ENCODE measurements at places on chromosomes 16 and 17.

DNA sequence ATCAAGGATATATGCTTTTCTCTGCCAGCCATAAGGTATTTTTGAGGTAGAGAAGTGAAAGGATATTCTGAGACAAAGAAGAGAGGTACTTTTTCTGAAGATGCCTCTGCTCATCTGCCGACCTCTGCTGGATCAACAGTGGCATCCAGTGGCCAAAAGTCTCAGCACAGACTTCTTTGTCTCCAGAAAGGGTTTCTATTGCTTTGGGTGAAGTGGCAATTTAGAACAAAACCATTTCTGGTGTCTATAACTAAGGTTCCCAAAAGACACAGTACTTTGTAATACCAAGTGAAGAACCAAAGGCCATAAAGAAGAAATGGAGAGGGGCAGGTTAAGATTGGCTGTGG, 155.2 kb upstream of the C17orf78 start:
- no peak for DNase-seq

DNA sequence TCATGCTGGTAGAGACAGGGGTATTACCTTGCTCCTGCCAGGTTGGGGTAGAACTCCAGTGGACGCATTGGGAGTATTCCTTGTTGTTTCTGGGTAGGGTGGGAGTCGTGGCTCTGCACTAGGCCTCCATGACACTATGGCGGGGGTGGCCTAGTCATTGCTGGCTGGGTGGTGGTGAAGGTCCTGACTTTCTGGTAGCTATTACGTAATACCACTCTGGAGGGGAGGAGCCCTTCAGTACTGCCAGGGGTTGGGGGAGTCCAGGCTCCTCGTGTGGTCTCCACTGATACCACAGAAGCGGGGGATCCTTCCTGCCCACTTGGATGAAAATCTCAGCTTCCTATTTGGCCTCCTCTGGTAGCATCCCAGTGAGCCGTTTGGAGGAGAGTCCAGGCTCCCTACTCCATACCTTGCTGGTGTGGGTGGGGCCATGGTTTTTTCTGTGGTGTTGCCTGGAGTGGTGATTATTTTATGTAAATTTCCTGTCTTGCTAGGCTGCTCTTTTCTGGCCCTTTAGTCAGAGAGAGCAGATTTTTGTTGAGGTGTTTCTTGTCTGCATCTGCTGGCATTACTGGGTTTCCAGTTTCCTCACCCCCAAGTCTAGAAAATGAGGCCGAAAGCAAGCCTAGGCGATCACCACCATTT, 65.8 kb upstream of the GNG13 start:
- no peak for DNase-seq

DNA sequence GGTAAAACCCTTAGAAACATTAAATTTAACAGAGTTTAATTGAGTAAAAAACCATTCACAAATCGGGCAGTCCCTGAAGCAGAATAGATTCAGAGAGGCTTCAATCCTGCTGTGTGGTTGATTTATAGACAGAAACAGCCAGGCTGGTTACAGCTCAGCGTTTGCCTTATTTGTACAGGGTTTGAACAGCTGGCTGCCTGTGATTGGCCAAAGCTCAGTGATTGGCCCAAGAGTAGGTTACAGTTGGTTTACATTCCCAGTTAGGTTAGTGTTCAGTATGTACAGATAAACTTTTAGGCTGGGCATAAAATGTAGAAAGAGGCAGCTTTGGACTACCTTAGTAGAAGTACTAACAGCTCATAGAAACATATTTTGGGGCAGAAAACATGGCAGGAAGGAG, 210.4 kb upstream of the ELAC2 start:
- DNase-seq = no peak

GRCh38 chr16:49838441-49839016, 17.4 kb downstream of the ZNF423 start:
- no peak for DNase-seq

DNA sequence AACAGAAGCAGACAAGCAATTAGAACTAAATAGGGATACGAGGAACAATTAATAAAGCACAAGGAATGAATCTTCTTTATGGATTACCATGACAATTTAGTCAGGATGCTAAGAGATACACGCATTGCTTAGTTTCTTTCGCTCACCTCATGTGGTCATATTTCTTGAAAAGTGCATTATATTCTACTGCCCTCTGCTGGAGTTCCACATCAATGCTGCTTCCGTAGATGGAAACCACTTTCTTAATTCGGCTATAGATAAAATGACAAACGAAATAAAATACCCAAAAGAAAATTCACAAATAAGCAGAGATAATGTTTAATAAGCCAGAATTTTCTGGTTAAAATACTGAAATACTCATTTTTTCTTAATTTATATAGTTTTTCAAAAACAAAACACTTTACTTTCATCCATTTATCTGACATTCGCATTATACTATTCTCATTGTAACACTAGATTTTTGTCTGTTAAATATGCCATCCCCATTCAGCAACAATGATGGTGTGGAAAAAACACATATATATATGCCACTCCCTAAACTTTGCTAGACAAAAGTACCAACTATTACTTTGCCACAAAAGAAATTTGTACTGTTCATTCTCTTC, 22.0 kb upstream of the PHLPP2 start:
- DNase-seq = no peak

GRCh38 chr16:25052530-25052929, 37.4 kb upstream of the ARHGAP17 start:
- no peak for DNase-seq

DNA sequence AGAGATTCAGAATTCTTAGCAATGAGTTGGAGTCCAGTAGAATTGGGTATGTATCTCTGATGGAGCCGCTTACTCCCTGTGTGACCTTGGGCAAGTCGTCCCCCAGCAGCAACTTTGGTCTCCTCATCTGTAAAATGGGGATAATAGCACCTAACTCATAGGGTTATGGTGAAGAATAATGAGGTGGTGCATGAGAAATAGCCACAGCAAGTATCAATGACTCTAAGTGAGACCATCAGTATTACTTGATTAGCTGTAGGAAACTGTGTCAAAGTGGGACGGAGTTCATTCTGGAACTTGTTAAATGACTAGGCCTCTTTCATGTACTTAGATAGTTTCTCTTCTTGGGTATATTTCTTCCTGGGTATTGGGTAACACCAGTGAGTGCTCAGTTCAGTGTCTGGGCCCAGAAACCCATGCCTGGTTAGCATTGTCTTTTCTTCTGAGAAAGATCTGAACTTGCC, 6.4 kb downstream of the PRKCB start:
- DNase-seq = no peak

- DNase-seq = no peak
Measured at GRCh38 chr17:4173781-4174180, 30.8 kb downstream of the CYB5D2 start.

GRCh38 chr16:85868495-85868894, 30.5 kb upstream of the IRF8 start:
- no peak for DNase-seq

DNA sequence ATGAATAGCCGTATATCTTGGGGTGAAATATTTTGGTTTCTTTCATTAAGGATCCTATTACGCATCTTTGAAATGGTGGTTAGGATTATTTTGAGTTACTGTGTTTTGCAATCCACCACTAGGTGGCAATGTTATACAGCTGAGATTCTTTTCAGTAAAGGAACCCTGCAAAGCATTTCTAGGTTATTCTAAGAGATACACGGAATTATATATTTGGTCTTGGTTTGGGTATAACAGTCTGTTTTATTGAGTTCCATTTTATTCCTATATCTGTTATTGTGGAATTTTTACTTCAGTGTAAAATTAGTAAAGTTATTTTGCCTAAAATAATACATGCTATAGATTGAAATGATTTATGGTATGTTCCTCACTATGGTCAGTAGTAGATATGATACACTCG, 62.9 kb upstream of the CPHXL start:
- peak; percentile 33 for DNase-seq

- no peak for DNase-seq
Measured at GRCh38 chr16:89257281-89257731, 39.8 kb downstream of the ZNF778 start.

DNA sequence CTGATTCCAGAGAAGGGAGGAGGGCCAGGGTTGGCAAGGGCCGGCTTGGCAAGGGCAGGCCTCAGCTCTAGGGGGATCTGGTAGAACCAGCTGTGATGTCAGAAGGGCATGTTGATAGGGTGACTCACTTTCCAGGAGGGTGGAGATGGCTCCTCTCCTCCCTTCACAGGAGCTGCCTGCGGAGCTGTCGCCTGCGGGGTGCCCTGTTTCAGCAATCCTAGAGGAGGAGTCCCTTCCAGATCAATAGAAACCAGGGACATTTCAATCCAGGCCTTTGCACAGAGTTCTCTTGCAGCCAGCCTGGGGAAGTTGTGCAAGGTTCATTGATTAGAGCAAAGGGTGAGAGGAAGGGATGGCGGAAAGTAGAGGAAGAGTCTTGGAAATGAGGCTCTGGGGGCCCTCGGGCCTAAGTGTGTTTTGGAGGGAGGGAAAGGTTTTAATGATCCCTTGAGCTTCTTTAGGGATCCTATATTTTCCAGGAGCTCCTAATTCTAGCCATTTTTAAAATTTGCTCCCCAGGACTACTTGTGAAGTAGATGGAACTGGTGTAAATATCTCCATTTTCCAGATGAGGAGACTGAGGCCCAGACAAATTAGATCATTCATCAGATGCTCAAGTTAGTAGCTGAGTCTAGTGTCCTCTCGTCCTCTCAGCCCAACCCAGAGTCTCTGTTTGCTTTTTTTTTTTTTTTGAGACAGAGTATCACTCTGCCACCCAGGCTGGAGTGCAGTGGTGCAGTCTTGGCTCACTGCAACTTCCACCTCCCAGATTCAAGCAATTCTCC, 24.8 kb upstream of the CSNK2A2 start:
- DNase-seq = no peak

- DNase-seq = no peak
Measured at GRCh38 chr17:29180788-29181160, 576 bp upstream of the MYO18A start.

GRCh38 chr16:75726390-75726789, at the start of gene CPHXL:
CPHXL (minus strand) TSS chr16:75726490; CDS start chr16:75726442, 48 bp downstream.
- DNase-seq = no peak

- DNase-seq = no peak
Measured at GRCh38 chr16:89025636-89026035, 48.6 kb upstream of the CBFA2T3 start.

DNA sequence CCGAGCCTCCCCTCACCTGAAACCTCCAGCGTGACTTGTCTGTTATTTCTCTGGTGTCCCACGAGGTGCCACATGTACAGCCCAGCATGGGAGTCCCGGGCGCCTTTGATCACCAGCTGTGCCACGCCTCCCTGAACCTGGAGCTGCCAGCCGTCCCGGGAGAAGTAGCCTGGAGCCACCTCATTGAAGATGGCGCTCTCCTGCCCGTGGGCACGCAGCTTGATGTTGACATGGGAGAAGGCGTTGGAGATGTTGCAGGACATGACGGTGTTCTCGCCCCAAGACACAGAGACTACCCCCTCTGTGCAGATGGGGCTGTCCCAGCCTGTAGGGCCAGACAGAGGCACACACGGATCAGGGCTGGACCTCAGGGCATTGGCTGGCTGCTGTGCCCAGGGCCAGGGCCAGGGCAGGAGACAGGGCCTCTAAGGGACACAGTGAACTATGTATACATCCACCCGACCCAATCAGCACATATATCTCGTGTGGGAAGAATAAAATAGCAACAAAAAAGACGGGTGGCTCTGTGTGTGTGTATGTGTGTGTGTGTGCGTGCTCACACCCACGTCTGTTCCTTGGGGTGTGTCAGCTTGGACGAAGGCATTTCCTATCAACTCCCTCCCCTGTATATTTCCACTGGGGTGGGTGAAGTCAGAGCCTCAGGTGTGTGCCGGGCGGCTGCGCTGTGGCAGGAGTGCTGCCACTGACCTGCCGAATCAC, 7.3 kb upstream of the CD7 start:
- no peak for DNase-seq

DNA sequence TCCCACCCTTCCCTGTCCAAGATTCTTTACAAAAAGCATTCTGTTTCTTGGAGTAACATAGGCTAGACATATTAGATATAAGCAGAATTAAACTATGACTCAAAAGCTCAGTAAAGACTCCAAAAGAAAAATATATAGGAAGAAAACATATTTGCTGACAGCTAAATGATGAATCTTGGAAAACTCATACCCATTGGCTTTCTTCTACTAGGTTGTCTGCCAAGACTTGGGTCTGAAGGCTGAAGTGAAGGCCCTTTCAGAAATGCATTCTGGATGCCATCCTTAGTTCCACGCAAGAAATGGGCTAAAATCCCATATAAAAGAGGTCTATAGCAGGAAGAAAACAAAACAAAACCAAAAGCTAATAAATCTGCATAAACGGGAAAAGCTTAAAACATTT, 15.1 kb downstream of the CEP20 start:
- DNase-seq = no peak

Measured in T-helper 1 cell (primary cell).